ENCODE measurements at places on chromosomes 4 and X.

DNA sequence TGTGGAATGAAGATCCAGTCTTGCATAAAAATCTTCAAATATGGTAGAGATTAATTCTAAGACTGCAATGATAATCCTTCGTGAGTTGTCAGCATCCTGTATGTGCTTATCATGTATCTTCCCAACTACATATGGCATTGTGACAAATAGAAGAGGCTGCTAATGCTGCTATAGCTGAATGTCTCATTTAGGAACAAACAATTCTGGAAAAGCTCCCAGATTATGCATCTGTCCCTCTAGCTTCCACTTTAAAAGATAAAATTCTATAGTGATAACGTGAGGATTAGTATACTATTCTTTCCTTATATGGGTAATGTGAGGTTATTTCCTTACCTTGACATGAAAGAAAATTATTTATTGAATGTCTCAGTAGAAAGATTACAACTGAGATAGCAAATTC, 930.9 kb downstream of the DMD start:
- DNase-seq, result no peak

- no peak for DNase-seq
These were observed 166.4 kb upstream of the ATP6AP2 start for GRCh38 chrX:40414335-40414734.

- DNase-seq, result no peak
These were observed 31.2 kb upstream of the VCX3B start for GRCh38 chrX:8433109-8434062.

DNA sequence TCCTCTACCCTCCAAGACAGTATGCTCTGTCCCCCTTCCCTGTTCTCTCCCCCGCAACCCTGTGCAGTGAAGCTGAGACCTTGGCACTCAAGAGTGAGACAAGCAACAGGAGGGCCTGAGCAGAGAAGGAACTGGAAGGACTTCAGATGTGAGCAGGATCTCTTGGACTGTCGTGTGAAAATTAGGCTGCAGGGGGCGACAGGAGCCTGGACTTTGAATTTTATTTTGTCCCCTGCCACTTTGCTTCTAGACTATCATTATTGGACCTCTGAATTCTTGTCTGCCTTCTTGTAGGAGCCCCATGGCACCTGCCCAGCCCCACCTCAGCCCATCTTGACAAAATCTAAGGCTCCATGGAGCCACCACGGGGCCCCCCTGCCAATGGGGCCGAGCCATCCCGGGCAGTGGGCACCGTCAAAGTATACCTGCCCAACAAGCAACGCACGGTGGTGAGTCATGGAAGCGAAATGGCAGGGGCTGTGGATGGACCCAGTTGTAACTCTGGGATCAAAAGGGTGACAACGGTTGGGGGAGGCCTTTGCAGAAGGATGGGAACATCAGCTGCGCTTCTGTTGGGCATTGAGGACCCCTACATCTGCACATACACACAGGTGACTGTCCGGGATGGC, 1.7 kb downstream of the ARAF start:
- no peak for DNase-seq

DNA sequence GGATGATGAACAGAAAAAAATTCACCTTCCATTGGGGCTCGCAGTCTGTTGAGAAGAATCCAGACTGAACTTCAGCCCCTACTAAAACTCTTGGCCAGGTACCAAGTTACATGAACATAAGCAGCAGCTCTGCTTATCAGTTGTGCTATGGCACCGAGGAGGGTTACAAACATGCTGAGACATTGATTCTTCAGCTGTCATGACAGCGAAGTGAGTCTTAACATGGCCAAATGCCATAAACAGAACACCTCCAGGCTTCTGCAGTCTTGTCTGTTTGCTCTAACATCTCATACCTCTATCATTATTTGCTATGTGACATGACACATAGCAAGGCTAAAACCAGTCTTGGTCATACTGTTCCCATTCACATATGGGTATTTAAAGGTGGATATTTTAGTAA, 521.5 kb downstream of the GRID2 start:
- DNase-seq, result no peak

DNA sequence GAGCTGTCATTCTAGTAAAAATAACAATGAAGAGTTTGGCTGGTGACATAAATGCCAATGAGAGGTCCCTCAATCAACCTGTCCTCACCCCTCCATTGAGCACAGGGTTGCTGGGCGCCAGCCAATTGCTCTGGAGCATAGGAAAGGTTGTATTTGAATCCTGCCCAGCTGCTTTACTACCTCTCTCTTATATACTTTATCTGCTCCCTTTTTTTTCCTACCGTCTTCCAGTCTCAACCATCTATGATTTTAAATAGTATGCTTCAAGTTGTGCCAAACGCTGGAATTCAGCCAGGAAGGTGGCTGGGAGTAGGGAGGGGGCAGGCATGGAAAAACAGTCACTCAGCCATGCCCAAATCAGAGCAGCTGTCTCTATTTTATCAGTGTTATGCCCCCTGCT, 153.8 kb downstream of the NR3C2 start:
- DNase-seq, result no peak

DNA sequence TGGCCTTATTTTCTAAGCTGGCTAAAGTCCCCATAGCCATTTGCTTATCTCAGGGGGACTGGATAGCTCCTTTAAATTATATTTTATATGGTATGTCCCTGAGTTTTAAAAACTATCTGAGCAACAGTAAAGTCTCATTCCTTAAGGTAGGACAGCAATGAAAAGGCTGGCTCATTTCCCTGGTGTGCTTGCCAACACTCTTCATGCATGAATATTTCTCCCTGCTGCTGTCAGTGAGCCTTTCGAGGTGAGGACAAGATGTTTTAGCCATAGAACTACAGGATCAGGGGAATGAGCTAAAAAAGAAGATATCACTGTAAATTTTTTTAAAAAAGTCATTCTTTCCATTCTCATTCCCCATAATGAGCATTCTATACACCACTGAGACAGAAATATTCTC, 427.3 kb upstream of the FAM241A start:
- DNase-seq, result no peak

DNA sequence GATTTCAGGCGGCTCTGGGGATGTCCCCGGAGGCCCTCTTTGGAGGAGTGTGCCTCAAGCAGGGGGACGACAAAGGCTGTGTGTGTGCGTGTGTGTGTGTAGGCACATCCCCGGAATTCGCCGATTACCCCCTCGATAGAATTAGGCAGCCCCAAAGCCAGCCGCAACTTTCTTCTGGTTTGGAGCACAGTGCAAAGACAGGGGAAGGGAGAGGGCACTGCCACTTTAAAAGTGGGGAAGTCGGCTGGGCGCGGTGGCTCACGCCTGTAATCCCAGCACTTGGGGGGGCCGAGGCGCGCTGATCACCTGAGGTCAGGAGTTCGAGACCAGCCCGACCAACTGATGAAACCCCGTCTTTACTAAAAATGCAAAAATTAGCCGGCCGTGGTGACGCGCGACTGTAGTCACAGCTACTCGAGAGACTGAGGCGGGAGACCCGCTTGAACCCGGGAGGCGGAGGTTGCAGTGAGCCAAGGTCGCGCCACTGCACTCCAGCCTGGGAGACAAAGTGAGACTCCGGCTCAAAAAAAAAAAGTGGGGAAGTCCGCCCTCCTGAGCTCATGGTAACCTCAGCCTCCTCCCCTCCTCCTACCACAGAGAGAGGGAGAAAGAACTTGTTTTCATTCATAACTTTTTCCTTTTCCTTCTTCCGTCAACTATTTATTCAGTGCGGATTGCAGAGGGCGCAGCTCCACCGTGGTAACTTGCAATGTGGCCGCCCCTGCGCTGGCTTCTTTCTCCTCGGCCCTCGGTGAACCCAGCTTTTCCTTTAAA, 2.4 kb downstream of the SPRY1 start:
- DNase-seq, result peak; percentile 48

- DNase-seq, result no peak
These were observed 2.2 kb downstream of the MXD4 start for GRCh38 chr4:2259541-2260343.

- DNase-seq, result no peak
These were observed 255.8 kb downstream of the OPHN1 start for GRCh38 chrX:68177542-68177941.

- DNase-seq, result no peak
These were observed 180.6 kb downstream of the VSIG4 start for GRCh38 chrX:65859299-65859698.

DNA sequence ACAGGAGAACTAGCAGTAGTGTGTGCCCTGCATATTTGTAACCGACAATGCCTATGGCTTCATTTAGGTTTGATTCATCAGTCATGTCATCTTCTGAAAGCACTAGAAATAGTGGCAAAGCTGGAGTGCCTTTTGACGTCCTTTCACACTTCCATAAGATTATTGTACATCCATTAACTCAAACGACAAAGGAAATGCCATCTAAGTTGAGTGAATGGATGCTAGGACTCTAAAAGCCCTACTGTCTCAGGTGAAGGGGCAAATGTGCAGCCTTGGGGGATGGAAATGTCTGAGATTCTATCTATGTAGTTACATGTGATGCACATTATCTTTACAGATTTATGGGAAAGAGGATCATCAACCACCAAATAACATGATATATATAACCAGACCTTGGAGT, 1473.6 kb downstream of the STIM2 start:
- no peak for DNase-seq

- no peak for DNase-seq
These were observed 45.3 kb downstream of the ANK2 start for GRCh38 chr4:113094802-113095201.

DNA sequence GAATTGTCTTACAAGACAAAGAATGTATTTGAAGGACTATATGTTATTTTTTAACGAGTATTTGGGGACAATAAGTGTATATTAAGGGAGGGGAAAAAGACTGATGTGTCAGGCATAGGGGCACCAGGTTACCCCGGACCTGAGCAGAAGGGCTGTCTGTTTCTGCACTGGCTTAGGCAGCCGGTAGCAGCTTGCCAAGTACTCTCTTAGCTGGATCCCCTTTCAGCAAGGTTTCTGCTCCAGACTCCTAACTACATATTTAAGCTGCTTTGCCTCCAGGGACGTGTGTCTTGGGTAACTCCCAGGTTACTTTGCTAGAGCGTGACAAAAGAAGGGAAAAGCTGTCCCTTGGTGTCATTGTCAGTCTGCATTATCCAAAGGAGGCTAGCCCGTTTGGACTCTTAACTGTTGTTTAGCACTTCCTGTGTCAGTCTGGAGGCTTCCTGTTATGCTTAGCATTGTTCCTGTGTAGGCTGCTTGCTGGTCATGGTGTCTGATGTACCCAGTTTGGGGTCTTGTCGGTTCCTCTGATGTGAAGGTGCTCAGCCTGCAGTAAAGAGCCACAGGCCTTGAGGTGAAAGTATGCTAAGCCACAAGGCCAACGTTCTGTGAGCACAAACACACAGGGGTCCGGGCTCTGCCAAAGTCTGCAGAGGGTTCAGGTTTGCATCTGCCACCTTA, 11.6 kb downstream of the CXCR3 start:
- no peak for DNase-seq

- no peak for DNase-seq
These were observed 1.5 kb downstream of the SNCA start for GRCh38 chr4:89835413-89835812.

GRCh38 chrX:130869239-130869638, 33.8 kb downstream of the ENOX2 start:
- DNase-seq, result no peak

- no peak for DNase-seq
These were observed 23.1 kb downstream of the NAP1L5 start for GRCh38 chr4:88674565-88674964.

DNA sequence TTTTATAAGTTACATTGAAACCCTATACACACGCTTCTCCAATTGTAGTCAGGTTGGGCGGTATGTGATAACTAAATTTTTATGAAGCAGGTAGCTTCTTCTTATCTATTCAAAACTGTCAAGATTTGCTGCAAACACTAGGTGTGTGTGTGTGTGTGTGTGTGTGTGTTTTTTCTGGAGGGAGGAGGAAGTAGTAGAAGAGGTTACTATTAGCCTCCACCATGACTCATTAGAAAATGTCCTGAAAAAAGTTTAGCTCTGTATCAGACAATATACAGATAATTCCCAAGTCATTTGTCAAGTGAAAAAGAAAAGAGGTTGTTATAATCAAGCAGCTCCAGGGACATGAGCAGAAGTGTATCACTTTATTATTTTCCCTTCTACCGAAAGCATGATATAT, 33.9 kb downstream of the PCDH7 start:
- no peak for DNase-seq

DNA sequence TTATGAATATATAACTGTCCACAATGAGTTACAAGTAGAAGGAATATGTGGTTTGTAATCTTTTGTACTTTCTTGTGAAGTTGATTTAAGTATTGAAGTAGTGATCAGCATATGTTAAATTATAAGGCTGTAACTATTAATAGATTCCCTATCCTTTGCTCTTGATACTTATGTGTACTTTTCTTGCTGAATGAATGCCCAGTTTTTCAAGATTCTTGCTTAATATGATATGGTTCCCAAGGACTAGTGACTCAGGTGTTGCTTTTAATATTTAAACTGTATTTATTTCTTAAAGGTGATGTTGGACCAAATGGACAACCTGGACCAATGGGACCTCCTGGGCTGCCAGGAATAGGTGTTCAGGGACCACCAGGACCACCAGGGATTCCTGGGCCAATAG, 121.7 kb downstream of the IRS4 start:
- DNase-seq, result no peak

DNA sequence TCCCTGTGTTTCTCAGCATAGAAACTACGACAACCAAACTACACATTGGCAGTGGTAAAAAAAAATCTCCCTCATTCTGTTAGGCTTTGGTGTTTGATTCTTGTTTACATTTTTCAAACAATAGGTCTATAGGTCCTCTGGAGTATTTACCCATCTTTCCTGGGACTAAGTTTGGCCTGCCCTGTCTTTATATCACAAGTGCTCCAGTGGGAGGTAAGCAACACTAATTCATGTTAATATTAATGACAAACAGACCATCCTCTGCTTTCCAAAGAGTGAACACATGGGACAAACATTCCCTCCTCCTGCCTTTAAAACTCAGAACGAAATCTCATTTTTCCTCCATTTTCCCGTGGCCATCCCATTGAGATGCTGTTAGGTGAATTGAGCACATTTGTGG, 514.1 kb upstream of the INTU start:
- DNase-seq, result no peak

- DNase-seq, result no peak
These were observed 25.6 kb downstream of the APELA start for GRCh38 chr4:164902608-164903007.

GRCh38 chrX:26019386-26019785, 118.8 kb upstream of the MAGEB18 start:
- no peak for DNase-seq

- DNase-seq, result no peak
These were observed 16.2 kb upstream of the ZCCHC12 start for GRCh38 chrX:118807151-118808017.

DNA sequence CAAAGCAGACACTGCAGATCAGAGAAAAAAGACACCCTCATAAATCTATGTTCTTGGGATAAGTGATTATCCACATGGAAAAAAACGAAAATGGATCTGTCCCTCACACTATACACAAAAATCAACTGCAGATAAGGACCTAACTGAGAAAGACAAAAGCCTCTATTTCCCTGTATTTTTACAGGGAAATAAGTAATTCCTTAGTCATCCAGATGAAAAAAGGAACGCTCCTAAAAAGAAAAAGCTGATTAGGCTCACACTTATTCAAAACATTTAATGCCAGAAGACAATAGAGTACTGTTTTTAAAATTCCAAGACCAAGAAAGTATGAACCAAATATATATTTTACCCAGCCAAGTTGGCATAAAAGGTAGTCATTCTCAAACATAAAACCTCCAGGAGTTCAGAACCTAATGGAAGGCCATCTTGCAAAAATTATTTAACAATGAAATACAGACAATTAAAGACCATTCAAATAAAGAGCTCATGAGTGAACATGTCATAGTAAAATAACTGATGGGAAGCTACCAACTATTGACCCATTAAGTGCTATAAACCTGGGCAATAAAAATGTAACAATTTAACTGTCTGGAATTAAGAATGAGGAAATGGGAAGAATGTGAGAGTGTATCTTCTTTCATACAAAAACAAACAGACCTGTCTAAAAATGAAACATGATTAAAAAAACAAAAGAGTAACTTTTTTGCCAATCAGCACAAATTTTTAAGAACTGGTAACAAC, 20.4 kb downstream of the PAPSS1 start:
- DNase-seq, result no peak
